ENCODE measurements at places on chromosomes 2 and 18.

- no peak for DNase-seq
These were observed 20.5 kb downstream of the THAP4 start for GRCh38 chr2:241616168-241617125.

DNA sequence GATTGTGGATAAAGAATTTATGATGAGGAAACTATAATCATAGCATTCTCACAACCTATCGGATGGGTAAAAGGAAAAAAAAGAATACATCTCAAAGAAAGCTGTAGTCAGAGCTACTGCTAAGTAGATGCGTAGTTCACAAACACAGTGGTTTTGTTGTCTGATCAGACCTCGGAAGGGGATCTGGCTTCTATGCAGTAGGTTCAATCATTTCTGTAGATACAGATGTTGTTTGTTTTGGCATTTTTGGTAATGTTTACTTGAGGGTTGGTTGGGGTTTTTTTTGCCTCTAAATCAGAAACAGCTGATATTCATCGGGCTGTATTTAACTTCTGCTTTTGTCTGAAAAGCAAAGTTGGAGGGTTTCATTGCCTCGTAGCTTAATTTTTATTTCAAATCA is 42.1 kb downstream of the NPAS2 start:
- no peak for DNase-seq

DNA sequence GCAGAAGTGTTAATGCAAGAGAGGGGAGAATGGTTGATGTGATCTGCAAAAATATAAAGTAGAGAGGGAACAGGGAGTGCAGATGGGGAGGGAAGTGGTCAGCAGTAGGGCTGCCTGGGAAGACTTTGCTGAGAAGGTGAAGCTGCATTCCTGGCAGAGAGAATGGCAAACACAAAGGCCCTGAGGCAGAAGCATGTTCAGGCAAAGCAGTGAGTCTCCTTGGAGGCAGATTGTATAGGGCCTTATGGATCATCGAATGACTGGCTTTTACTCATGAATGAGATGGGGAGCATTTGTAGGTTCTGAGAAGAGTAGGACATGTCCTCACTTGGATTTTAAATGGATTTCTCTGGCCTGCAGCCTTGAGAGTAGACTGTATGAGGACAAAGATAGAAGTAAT is 9.5 kb downstream of the ITGA6 start:
- DNase-seq, result no peak

GRCh38 chr2:223995569-223995968 is 38.3 kb downstream of the MRPL44 start:
- no peak for DNase-seq

DNA sequence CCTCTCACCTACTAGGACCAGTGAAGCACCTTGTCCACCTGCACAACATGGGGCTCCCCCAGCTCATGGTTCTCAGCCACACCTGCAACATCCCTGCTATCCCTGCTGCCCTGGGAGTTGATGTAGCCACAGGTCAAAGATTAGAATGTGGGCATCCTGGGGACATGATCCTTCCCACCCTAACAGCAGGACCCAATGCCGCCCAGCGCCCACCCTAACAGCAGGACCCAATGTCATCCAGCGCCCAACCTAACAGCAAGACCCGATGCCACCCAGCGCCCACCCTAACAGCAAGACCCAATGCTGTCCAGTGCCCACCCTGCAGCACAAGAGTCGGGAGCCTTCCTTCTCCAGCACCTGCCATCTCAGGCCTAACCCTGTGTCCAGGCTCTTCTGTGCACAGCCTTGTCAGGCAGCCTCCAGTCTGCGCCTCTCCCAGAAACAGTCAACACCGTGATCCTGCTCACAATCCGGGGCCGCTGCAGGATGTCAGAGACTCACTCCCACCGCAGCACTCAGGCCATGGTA is 237.3 kb upstream of the SALL3 start:
- no peak for DNase-seq

DNA sequence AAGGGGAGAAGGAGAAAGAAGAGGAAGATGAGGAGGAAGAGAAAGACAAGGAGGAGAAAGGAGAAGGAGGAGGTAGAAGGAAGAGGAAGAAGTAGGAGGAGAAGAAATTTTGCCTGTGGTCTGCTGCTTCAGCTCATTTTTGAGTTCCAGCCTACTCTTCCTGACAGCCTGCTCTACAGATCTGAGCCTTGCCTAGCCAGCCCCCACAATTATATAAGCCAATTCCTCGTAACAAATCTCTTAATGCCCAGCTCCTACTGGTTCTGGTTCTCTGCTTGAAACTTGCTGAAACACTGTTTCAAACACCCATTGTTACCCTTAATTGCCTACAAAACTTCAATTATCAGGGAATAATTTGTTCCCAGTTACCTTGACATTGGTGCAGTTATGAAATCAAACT is 1014.2 kb upstream of the CELF4 start:
- DNase-seq, result no peak

DNA sequence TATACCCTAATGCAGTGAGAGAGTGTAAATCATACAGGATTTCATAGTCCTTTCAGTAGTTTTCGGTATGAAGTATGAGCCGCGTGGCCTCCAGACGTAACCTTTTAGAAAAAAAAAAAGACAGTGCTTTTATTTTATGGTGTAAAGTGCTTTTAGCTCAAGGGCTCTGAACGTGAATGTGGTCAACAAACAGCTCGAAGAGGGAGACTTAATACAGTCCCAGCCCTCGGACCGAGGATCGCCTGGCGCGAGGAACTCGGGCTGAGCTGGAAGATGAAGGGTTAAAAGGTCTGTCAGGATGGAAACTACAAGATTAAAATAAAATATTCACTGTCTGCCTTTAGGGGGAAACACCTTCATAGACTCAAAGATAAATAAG is 4.0 kb upstream of the BCL11A start:
- no peak for DNase-seq

DNA sequence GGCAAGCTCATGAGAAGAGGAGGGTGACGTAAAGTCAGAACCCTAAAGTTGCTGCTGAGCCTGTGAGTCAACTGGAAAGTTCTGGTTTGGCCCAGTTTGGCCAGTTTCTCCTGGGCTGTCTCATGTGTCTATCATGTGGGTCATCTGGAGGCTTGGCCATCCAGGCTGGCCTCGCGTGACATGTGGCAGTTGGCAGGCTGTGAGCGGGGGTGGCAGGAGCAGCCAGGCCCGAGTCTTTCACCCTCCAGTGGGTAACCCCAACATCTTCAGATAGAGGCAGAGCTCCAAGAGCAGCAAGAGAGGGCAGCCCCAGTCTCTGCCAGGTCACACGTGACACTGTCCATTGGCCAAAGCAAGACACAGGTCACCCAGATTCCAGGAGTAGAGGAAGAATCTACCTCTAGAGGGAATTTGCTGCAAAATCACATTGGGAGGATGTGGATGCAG is 51.5 kb downstream of the FHOD3 start:
- no peak for DNase-seq

GRCh38 chr2:34875091-34875745 is 1276.1 kb upstream of the FAM98A start:
- DNase-seq, result no peak

GRCh38 chr2:62464221-62465007 is 41.6 kb downstream of the TMEM17 start:
- no peak for DNase-seq

DNA sequence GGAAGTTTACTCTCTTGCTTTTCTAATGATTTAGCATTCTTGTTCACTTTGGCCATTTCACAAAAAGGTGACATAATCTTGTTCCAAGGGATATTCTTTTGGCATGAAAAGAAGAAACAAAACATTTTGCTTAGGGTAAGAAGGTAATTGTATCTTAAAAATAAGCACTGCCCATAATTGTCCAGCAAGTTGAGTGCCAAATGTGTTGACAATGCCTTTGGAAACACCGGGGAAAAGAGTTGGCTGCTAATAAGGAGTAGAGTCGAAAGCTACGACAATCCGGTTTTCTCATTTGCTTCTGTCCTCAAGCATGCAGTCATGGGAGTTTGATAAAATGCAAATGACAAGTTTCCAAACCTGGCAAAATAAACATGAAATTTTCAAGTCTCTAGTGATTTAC is 27.3 kb downstream of the ITGAV start:
- no peak for DNase-seq

- DNase-seq, result no peak
These were observed 5.8 kb upstream of the CCDC88A start for GRCh38 chr2:55425431-55425831.

DNA sequence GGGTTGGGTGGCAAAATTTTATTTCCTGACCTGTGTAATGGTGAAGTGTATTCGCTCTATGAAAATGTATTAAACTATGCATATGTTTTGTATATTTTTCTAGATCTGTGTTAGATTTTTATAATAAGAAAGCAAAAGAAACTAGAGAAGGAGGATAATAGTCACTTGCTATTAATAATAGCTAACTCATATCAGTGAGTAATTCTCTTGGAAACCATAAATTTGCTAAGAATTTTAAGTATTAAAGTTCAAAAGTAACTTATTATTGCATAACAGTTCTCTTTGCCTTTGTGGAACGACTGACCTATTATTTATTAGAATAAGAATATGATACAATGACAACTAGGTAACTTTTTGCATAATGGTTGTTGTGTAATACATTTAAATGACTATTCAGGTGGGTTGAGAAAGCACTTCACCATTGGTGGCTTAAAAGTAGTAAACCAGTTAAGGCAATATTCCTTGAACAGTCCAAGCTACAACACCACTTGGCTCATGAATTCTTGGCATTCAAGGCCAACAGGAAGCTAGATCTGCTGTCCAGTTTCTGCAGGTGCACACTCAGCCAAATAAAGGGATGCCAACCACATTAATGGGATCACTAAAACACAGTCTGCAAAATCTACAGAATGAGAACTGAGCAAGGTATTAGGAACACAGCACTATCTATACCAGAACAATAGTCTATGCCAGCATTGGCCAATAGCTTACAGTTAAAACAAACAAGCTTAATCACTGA is 921.3 kb downstream of the CPS1 start:
- DNase-seq, result no peak

DNA sequence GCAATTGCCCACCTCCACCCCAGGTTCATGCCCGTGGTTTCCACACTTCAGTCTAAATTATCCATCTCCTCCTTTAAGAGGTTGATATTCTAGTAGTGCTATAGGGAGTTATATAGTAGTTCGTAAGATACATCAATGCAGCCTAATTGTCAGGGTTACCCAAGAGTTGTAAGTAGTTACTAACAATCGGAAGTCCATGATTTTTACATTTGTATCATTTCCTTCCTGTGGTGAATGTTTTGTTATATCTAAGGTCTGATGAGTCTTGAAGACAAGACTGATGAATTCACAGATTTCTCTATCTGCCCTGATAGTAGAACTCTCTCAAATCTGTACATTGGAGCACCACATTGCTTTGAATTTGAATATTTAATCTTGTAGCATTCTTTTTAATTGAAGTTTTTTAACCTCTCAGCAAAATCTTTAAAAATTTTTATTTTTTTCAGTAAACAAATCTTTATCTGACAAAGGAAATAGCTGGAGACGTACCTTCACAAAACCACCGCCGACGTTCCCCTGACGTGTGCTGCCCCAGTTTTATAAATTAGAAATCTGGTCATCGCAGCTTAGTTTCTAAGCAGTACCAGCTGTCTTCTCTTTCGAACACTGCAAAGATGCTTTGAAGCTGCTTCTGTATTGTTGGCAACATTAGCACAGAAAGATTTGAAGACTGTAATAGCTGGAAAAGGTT is 264.5 kb downstream of the SOCS6 start:
- DNase-seq, result no peak

DNA sequence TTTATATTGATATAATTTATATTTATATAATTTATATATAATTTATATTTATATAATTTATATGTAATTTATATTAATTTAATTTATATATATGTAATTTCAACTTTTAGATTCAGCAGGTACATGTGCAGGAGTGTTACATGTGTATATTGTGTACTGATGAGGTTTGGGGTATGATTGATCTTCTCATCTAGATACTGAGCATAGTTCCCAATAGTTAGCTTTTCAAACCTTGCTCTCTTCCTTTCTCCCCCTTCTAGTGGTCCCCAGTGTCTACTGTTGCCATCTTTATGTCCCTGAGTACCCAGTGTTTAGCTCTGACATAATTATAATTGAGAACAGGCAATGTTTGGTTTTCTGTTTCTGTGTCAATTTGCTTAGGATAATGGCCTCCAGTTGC is 1335.3 kb upstream of the CDH2 start:
- no peak for DNase-seq

Data from neuronal stem cell (in vitro differentiated cells).